ENCODE measurements at places on chromosomes 7 and 10.

- no peak for DNase-seq
Measured at GRCh38 chr7:129069021-129069420, 14.1 kb upstream of the TNPO3 start.

GRCh38 chr10:75935240-75935639, 503.8 kb downstream of the LRMDA start:
- no peak for DNase-seq

DNA sequence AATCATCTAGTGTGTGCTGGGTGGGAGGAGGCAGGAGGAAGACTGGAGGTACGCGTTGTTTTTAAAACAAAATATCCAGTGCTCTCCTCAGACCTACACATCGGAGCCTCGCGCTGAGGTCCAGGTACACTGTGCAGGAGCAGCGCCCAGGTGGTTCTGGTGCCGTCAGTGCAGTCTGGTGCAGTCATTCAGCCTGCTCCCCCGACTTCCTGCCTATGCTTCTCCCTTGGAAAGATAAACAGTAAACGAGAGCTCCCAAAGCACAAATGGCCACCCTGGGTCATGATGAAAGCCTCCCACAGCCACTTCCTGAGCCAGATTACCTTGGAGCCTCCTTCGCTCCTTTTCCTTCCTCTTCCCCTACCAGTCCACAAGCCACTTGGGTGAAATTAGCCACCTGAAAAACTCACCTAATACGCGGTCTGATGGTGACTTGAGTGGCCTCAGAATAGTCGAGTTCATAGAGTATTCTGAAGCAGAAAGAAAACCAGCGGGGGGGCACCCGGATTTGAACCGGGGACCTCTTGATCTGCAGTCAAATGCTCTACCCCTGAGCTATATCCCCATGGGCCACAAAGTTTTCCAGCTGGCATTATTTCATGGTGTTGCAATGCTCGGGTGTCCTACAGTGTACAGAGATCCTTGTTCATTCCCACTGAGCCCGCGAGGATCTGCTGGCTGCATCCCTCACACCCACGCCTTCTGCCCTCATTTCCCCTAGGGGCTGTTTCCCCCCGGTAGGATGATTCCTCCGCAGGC, 82.5 kb downstream of the ZNF467 start:
- no peak for DNase-seq

DNA sequence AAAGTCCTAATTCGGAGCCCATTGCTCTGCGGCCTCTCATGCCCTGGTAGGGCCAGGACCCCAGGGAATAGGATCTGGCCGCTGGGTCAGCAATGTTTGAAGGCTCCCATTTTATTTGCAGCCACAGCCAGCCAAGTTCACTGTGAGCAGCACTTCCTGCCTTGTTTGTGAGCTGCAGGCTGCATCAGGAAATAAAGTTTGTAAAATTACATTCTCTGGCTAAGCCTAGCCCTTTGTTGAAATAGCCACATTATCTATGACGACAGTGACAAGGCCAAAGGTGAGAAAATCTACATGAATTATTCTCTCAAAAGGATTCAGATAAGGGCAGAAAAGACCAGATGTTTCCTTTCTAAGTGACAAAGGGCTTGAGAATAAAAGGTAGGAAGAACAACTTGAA, 23.7 kb upstream of the ITGB1 start:
- peak; percentile 51 for DNase-seq

DNA sequence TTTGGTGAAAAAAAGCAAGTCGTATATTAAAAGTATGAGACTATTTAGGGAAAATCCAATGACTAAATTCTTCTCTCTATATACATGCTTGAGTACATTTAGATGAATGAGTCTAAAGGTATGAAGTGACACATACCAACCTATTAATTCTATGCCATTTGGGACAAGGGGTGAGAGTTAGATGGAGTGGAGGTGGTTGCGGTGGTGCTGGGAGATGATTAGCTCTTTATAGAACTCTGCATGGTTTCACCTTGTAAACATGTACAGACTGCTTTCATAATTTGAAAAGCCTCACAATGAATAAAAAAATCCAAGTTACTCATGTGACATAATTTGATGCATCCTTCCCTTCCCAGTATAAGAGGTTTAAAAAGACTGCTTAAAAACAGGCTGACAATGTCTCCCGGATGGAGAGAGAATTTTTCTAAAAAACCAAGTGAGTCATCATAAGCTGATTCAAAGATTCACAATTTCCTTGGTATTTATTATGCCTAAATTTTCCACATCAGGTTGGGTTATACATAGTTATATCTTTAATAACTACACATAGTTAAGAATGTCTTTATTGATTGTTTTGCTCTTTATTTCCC, 572.8 kb downstream of the REEP3 start:
- no peak for DNase-seq

GRCh38 chr10:130713135-130713534, 576.9 kb downstream of the GLRX3 start:
- no peak for DNase-seq

GRCh38 chr7:157430721-157431120, 93.9 kb downstream of the DNAJB6 start:
- no peak for DNase-seq

GRCh38 chr10:131869344-131869743, 31.5 kb upstream of the PPP2R2D start:
- DNase-seq = no peak

DNA sequence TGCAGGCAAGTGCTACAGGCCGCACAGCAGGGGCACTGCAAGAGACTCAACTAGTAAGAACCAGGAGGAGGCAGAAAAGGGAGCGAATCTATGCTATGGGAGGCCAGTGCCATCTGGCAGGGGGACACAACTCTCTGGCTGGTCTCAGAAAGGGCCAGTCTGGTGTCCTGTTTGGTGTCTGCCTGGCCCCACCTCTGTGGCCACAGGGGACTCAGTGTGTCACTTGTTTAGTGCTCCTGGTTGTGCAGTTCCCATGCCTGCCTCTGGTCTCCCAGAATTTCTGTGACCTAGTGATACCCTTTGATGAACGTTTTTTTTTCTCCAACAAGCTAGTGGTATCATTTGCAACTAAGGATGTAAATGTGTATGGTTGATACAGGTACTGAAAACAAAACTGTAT, 59.2 kb upstream of the JCAD start:
- DNase-seq = no peak

DNA sequence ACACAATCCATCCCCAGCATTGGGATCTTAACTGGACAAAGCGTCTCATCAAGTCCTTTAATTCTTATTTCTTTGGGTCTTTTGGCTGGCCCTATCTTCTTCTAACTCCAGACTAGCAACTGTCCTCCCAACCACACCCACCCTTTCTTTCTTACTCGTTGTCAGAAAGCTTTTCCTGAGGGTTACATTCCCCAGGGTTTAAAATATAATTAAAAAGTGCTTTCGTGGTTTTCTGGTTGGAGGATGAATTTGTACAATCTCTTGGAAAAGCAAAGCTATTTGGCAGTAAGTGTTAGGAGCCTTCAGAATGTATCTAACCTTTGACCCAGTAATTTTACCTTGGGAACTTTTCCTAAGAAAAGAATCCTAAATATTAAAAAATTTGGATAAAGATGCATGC, 10.4 kb upstream of the ITGB8 start:
- no peak for DNase-seq

DNA sequence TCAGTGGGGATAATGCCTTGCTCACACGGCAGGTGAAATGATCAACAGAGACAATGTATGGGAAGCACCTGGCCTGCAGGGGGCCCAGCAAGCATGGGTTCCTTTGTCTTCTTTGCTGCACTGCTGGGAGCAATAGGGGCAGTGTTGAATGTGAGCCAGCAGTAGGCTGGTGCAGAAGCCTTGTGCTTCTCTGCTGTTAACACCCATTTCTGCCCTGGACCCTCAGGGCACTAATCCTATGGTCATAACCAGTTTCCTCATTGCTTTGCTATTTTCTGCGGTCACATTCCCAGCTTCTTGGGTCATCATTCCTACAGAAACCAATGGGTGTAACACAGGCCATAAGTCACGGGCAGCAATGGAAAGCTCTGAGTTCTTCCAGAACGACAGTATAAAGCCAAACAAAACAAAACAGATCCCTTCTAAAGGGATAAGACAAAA, 10.9 kb upstream of the LGI1 start:
- no peak for DNase-seq

DNA sequence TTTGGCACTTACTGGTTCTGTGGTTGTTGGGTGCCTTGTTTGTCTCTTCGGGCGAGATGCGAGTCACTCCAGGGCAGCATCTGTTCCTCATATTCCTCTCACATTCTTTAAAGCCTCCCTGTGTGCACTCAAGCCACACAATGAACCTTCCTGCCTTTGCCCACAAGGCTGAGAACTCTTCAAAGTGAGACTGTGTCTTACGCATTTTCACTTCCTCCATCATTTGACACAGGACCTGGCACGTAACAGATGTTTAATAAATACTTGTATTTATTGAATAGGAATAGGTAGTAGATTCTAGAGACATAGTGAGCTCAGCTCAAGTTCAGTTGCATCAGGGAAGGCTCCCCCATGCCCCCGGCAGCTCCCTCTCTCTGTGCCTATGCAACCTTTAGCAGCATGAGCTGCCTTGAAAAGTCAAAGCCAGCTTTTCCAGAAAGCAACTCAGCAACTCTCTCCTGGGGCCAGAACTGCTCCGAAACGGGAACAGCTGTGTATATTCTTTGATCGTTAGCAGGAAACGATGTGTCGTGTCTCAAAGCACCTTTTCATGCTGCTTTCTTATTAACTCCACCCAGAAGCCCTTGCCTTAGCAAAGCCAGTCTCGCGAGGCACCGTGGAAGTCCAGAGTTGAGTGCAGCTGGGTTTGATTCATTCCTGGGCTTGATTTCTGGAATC, 97.5 kb downstream of the PFKFB3 start:
- peak; percentile 58 for DNase-seq

DNA sequence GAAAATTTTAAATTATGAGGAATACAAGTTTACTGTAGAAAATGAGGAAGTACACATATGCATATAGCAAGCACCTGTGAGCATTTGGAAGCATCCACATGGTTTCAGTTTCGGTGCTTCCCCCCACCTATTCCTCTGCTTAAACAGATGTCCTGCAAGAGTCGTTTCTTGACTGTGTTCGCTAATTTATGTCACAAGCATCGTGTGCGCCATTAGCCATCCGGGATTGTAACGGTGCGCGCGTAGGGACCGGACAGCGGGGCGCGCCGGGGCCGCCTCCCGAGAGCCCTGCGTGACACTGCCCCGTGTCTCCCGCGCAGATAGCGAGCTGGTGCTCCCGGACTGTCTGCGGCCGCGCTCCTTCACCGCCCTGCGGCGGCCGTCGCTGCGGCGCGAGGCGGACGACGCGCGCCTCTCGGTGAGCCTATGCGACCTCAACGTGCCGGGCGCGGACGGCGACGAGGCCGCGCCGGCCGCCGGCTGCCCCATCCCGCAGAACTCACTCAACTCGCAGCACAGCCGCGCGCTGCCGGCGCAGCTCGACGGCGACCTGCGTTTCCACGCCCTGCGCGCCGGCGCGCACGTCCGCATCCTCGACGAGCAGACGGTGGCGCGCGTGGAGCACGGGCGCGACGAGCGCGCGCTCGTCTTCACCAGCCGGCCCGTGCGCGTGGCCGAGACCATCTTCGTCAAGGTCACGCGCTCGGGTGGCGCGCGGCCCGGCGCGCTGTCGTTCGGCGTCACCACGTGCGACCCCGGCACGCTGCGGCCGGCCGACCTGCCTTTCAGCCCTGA, 90.9 kb downstream of the NEURL1 start:
- DNase-seq = peak; percentile 86

DNA sequence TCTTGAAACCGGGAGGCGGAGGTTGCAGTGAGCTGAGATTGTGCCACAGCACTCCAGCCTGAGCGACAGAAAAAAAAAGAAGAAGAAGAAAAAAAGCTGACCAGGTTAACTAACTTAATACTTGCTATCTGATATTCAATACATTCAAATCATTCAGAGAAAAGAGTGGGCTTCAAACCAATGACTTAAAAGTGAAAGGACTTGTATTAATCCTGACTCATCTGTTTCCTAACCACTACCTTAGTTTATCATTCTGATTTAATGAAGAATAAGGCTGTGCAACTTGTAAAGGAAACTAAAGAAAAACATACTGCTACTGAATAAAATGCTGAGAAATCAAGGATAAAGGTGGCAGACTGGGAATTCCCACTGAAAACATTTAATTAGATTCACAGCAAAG, 128.4 kb downstream of the NRBF2 start:
- DNase-seq = no peak

DNA sequence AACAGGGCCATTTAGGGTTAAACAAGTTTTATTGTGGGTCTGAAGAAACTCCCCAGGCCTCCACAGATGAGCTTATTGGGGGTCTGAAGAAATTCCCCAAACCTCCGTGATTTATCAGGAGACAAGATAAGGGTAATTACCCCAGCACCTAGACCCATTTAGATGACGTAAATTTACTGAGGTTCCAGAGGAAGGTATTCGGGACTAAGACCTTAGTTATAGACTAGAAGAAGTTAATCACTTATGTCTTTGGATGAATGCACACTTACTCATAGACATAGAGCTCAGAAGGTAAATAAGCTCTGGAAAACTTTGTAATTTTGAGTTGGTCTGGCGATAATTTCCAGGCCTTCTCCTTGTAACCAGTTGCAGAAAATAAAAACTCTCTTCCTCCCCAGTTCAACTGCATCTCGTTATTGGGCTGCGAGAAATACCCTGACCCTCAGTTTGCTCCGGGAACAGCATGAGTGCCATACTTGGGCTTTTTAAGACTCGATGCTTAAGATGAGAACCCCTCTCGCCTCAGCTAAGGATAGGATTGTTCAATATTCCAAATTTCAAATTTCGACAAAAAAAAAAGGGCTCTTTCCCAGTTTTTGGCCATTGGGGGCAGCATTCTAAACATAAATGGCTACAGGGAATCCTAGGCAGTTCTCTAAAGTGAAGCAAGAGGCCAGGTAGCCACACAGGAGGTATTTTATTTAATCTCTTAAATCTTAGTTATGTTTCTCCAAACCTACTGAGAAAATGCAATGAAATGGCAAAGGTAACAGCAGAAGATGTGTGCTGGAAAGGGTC, 74.7 kb upstream of the PFKP start:
- no peak for DNase-seq

GRCh38 chr7:132519936-132520335, 56.3 kb downstream of the PLXNA4 start:
- no peak for DNase-seq

- no peak for DNase-seq
Measured at GRCh38 chr10:119314486-119314885, 107.1 kb downstream of the GRK5 start.

DNA sequence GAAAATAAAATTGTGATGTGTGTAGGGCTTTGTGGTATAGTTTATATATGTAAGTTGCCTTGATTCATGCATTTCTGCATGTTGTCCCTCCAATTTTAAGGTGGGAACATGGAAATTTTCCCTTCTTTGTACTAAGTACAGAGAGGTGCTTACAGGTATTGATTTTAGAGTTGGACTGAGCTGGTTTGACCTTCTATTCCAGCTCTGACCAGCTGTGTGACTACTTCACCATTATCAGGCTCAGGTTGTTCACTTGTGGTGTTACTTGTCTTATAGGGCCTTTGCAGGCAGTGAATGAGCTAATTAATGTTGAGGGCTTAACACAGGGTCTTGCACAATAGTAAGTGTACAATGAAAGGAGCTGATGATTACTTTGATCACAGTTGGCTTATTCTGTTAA, 16.3 kb downstream of the ZNF804B start:
- DNase-seq = no peak
